Activated effector memory CD4-positive, alpha-beta T cell treated with Interleukin-2 at 50 U/mL for 16 hours (primary cell): ENCODE measurements at places on chromosomes 7 and 10.

DNA sequence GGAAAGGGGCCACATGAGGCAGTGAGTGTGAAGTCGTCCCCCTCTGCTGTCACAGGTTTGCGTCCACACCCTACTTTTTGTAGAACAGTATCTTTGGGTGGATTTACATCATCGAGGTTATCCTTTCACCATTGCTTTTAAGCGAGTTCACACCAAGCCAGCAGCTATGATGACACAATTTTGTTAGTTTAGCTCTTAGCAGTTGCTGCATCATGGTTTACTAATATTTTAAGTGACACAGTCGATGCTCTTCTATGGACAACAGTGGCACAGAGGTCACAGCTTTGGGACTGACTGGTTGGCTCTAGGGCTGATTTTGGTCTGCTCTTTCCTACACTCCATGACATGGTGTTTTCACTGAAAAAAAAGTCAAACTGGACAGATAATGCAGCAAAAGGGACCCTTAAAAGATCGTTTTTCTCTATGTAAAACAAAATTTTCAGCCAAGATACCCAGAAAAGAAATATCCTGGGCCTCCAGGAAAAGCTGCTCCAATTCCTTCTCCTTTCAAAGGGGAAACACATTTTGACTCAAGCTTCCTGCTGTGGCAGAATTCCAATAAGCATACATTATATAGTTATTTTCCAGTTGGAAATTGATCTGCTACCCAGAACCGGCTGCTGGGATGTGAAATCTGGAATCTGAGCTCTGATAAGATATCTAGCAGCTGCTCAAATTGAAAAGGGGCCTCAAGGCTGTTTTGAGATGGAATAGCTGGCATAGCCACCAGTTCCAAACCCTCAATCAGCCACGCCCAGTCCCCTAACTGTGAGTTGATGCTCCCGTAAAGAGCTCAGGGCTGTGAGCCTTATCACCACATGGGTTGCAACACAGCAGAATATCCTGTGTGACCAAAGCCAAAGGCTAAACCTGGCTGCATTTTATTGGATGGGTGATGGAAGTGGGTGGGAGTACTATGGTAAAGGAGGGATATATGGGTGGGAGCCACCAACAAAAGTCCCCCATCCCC lies 114.2 kb downstream of the SMURF1 start:
- DNase-seq = no peak

- DNase-seq = no peak
These were observed 205.5 kb upstream of the CDC14C start for GRCh38 chr7:48718731-48719378.

DNA sequence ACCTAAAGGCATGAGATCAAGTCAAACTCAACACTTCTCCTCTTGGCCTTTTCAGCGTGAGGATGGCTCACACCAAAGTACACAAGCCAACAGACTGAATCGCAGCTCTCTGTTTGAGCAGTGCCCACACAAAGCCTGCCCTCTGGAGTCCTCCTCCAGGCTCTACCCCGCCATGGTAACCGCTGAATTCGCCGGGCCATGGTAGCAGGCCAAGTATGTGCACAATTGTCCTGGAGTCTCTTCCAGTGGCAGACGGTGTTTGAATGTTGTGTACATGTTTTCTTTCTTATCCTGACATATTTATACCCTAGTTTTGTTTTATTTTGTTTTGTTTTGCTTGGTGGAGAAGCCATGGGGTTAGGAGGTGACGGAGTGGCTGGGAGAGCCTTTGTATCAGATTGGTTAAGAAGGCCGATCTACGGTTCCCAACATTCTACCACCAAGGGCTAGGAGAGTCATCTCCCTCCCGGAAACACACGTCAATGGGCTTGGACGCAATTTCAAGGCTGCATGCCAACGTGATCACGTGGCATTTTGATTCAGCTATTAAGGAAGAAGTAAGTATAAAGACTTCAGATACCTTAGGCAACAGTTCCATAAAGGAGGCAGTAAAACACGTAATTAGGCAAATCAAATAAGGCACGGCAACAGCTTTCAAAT lies 12.1 kb upstream of the SHH start:
- DNase-seq = no peak

DNA sequence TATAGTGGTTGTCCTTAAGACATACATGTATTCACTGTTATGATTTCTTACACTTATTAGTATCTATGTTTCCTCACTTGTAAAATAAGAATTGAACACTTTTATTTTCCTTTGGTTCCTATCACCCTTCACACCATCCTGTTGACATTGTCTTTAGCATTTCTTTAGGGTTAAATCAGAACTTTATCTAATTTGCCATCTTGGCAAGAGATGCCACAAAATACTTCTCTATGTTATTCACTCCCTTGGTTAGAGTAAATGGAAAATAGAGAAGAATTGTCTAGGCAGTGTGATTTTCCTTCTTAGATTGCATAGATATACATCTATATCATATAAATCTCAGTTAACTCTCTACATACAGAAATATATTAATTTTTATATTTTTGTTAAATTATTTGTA lies 204.7 kb downstream of the SEMA3D start:
- DNase-seq = no peak

DNA sequence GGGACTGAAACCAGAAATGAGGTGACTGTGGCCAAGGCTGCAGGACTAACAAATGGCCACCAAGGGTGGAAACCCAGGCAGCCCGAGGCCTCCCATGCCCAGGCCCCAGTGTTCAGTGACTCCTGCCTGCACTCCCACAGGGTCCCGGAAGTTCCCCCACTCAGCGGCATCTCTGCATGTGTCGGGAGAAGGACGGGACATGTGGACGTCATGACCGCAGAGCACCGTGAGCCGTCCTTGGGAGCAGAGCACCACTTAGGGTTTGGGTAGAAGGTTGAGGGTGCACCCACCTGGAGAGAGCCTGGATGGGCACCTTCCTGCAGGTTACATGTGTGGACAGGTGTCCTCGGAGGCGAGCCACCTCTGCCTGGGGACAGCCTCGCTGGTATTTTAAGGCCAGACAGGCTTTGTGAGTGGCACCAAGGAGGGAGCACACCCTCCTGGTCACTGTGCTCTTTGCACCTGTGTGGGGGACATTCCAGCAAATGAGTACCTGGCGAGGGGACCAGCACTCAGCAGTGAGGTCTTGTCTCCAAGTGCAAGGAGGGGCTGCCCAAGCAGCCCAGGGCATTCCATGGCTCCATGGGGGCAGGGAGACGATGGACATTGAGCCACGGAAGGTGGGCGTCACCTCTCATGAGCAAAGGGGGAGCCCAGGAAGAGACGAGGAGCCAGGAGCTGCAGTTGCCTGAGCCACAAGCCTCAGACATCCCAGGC lies 95.3 kb upstream of the TCERG1L start:
- no peak for DNase-seq

GRCh38 chr7:79403879-79404278 lies 49.6 kb downstream of the MAGI2 start:
- no peak for DNase-seq

DNA sequence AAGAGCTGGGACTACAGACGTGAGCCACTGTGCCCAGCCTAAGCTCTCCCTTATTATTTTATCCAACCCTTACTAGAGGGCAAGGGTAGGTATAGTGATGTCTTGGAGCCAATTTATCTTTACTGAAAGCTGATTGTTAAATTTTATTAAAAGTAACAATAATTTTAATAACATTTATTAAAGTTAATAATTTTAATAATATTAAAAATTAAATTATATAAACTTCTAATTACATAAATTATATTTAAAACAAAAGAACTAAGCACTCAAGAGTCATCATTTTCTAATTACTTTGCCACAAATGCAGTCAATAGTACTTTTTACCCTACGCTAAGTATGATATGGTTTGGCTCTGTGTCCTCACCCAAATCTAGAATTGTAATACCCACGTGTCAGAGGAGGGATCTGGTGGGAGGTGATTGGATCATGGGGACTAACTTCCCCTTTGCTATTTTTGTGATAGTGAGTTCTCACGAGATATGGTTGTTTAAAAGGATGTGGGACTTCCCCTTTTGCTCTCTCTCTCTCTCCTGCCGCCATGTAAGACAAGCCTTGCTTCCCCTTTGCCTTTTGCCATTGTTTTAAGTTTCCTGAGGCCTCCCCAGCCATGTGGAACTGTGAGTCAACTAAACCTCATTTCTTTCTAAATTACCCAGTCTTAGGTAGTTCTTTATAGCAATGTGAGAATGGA lies 58.4 kb upstream of the ETV1 start:
- DNase-seq = no peak

DNA sequence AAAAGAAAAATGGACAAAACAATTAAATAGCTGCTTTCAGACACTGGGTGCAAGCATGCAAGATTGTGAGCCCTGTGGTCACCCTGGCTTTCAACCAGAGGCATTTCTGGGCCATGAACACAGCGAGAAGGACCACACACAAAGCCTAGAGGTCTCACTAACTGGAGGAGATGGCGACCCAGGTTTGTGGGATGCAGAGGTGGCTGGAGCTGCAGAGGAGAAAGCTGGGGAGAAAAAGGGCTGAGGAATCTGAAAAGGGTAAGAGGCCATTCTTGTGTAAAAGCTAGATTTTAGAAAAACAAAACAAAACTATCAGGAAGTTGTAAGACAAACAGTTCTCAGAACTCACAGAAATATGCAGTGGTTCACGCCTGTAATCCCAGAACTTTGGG lies 30.1 kb upstream of the PTPRN2 start:
- no peak for DNase-seq

DNA sequence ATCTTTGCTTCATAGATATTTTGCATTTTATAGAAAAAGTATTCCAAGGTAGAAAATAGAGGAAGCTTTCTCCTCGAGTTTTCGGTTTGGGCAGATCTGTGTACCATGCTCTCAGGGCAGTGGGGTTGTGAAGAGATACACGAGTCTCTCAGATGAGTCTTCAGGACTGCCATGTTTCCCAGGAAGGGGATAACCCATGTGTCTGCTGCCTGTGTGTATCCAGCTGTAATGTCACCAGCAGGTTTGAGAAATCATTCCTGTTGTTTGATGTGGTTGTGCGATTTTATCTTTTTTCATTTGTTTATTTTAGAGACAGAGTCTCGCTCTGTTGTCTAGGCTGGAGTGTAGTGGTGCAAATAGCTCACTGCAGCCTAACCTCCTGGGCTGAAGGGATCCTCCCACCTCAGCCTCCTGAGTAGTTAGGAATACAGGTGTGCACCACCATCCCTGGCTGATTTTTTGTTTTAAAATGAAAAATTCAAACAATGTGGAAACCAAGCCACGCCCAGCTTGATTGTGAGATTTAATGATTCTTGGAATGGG lies 48.9 kb downstream of the SNX10 start:
- DNase-seq = no peak

- no peak for DNase-seq
These were observed 13.7 kb upstream of the CPA1 start for GRCh38 chr7:130366564-130366963.

- DNase-seq = no peak
These were observed 18.7 kb downstream of the LCOR start for GRCh38 chr10:96850825-96851224.

GRCh38 chr10:58003945-58004344 lies 263.7 kb downstream of the IPMK start:
- no peak for DNase-seq

- no peak for DNase-seq
These were observed 247.8 kb downstream of the DOCK4 start for GRCh38 chr7:111958431-111958830.
